Foreskin melanocyte (primary cell): ENCODE measurements at places on chromosomes 5 and 9.

GRCh38 chr5:173498286-173498685 is 118.2 kb downstream of the BOD1 start:
- DNase-seq: no peak

DNA sequence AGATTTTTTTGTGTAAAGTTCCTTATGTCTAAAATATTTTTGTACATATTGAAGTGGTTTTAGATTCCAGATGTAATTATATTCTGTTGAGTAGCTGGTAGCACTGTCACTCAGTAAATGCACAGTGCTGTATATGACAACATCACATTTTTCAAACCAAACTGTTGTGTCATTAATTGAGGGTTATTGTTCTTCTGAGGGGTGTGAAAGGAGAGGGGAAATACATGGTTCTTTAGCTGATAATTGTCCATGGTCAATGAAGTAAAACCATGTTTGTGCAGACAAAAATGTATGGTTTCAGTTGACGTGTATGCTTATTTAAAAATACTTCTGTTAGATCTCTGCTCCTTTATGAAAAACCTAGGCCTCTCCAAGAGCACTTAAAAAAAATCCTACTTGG is 3.3 kb downstream of the ZNF462 start:
- DNase-seq: no peak

DNA sequence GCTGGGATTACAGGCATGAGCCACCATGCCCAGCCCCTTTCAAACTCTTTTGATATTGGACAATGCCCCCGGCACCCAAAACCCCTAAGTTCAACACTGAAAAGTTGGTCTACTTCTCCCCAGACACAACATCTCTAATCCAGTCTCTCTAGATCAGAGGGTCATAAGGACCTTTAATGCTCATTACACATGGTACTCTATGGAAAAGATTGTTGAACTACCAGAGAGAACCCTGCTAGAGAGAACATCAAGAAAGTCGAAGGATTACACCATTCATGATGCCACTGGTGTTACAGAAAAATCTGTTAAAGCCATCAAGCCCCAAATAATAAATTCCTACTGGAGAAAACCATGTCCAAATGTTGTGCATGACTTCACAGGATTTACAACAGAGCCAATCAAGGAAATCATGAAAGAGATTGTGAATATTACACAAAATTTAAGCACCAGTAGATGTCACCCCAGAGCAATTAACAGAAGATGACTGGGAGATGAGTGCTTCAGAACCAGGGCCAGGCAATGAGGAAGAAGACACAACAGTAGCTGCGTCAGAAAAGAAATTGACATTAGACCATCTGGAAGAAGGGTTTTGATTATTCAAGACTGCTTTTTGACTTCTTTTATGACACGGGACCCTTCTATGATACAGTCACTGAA is 28.3 kb upstream of the NIPAL4 start:
- DNase-seq: peak; percentile 63

DNA sequence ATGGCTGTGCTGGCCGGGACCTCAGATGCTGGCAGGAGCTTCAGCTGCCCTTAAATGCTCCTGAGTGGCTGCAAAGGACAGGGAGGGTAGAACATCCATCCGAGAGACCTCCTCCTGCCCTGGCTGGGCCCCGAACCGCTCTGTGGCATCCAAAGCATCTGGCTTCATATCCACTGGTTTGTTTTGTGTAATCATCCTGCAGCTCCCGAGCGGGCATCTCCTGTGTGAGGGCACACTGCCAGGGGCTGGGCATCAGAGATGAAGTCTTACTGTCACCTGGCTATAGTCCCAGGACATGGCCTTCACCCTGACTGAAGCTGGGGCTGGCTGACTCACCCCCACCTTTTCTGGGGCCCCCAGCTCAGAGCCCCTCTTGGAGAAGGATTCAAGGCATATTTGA is 18.5 kb upstream of the NTNG2 start:
- DNase-seq: no peak

DNA sequence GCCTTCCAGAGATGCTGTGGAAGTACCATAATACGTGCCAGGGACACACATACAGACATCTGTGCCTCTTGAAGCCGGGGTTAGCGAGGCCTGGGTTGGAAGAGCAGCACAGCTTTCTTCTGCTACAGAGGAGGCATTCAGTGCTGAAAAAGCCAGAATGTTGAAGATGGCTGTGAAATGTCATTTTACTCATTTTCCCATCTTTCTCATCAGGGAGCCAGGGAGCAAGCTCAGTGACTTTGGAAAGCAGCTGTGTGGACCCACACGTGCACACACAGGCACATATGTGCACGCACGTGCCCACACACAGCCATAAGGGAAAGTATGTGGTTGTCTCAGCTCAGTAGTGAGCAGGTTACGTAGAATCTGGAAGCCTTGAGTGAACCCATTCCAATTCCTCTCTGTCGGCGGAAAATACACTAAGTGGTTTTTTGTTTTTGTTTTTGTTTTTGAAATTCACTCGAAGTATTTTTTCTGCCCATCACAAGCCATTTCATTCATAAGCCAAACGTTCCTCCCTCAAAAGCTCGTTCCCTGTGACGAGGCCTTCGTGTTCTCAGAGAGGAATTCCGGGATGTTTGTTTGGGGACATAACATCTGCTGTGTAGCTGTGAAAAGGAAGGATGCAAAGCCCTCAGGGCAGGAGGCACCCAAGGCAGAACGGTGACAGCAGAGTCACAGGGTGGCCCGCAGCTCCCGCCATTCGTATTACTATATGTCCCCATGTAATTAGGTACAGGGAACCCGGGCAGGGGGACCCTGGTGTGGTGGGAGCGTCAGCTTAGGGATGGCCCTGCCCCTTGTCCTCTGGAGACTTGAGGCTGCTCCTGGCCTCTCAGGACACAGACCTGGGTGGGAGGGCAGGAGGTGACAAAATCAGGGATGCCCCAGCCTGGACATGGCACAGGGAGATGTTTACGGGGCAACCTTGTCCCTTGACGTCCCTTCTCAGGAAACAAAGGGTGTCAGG is 29.0 kb upstream of the ANKRD33B start:
- no peak for DNase-seq

- no peak for DNase-seq
Measured at GRCh38 chr9:135134268-135135022, 47.0 kb downstream of the OLFM1 start.

DNA sequence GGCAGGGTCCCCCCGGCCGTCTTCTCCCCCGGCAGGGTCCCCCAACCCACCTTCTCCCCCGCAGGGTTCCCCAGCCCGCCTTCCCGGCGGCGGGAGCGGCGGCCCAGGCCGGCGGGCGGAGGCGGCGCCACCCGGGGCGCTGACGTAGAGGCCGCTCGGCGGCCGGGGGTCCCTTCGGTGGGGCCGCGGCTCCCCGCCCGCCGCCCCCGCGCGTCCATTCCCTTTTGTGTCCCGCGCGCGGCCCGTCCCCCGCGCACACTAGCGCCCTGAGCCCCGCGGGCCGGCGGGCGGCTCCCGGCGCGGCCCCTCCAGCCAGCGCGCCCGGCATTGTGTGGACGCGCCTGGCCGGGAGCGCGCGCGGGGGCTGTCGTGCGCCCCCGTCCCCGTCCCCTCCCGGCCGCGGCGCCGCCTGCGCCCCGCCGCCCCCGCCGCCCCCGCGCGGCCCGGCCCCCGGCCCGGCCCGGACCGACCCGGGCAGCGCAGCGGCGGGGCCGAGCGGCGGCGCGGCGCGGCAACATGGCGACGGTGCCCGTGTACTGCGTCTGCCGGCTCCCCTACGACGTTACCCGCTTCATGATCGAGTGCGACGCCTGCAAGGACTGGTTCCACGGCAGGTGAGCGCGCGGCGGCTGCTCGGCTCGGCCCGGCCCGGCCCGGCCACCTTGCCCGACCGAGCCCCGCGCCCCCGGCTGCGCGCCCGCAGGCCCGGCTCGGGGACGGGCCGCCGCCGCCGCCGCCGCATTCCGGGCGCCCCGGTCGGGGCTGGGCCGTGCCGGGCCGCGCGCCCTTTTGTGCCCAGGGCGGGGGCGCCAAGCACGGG is at the start of gene PHF2:
TSS of gene PHF2 (plus strand) at position 327 of the 820 bp plus-strand sequence. CDS start at position 517, 190 bp downstream.
- no peak for DNase-seq

DNA sequence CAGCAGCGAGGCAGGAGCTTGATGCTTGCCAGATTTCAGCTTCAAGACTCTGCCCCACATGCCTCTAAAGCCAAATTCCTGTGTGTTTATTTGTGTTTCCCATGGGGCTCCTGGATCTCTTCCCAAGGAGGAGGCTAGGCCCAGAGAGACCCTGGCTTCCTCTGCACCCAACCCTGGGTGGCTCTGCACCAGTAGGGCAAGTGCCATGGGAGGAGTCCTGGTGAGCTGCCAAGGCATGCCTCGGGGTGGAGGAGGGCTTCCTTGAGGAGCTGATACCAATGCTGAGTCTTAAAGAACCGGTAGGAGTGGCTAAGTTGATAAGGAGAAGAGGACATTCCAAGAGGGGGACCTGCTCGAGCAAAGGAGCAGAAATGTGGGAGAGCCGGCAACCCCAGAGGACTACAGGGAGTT is 6.8 kb upstream of the TIFAB start:
- DNase-seq: no peak

DNA sequence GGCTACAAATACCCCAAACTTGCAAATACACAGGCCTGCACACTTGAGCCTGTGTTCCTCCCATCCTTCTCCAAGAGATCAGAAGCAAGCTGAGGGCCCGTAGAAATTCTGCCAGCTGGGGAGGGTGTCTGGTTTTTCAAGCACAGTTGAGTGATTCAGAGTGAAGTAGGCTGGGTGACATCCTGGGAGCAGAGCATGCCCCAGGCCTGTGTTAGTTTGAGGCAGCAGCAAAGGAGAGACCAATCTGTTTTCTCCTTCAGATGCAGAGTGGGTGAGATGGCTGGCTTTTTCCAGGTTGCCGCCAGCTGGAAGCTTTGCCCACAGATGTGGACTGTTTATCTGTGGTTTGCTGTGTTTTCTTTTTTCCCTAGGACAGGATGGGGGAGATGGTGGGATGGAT is 63.1 kb downstream of the RCL1 start:
- no peak for DNase-seq

DNA sequence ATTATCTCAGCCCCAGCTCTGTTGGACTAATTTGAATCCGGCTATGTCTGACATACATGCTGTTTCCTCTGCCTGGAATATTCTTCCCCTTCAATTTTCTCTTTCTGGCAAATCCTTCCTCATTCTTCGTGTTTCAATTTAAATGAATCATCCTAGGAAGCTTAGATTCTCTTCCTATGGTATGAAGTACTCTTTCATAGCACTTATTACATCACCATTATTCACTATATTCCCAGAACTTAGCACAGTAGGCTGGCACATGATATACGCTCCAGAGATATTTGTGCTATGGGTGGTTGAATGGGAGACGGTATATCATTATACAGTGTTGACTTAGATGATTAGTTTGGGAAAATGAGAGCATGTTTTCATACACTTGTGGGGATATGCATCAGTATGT is 91.0 kb upstream of the JAK2 start:
- DNase-seq: peak; percentile 13

DNA sequence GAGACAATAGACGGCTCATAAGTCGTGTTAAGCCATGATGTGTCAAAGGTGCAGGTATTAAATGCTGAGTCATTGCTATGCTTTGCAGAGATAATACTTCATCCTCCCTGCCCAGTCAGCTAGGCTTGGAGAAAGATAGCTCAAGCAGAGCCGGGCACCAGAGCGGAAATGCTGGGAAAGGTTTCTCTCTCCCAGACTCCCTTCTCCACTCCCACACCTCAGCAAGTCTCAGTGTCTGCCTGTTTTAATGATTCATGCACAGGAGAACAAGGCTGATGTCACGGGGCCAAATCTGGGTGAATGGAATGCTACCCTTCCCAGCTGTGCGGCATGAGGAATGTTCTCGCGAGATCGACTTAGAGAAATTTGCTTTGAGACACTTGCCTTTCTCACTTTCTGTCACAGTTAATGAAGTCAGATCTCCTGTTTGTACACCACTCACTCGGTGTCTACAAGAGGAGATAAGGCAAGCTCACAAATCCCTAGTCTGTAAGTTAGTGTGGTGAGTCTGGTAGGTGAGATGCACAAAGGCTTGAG is 204.4 kb downstream of the EFNA5 start:
- DNase-seq: no peak

GRCh38 chr5:116951219-116951618 is 376.6 kb upstream of the SEMA6A start:
- no peak for DNase-seq

- peak; percentile 73 for DNase-seq
Measured at GRCh38 chr9:134413890-134414623, 87.8 kb downstream of the RXRA start.
